ENCODE measurements at places on chromosomes 1 and 21. TPM values are rescaled to one million over a fixed set of nuclear protein-coding genes. Genes with fewer than 3 reads are reported as not detected.

The RGS4 gene
- total RNA-seq: not detected

The TMPRSS15 gene
- not detected for total RNA-seq

The DMRTA2 gene
- total RNA-seq: not detected

The GABRD gene
- not detected for total RNA-seq

DNA sequence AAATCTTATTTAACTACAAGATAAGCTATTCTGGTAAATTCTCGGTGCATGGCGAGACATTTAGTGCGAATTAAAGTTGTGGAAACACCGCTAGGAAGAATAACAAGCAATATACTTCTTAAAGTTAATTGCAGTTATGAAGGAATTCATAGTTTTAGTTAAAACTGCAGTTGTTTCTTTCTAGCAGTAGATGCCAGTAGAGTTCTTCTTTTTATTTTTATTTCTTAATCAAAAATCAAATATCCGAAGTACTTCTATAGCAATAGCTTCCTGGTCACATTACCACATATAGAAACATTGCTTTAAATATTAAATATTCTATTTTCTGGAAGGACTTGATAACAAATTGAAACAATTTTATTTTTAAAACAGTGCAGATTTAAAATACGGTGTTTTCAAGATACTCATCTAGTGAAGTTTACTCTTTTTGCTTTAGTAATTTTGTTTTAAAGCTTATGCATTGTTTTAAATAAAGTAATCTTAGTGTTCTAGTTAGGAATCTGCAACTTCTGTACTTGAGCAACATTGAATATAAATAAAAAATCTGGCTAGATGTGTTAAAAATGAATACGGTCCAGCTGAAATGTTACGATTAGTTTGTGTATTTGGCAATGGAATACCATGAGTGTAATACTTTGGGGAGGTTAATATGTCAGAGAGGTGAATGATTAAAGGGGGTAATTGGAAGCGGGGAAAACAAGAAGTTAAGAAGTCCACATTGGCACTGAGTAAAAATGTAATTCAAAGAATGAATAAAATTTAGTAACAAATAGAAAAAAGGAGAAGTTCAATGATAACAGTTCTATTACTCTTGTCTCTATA is 2.7 kb upstream of the PRKACB start:
- H3K27me3 ChIP-seq: no peaks in the 10 kb centered on the region
- no peaks in the 10 kb centered on the region for H3K36me3 ChIP-seq
- H3K4me1 ChIP-seq: peaks cover 8% of the 10 kb centered on the region
- H3K4me3 ChIP-seq: no peak overlapping the region
- no peak overlapping the region for H3K27ac ChIP-seq

DNA sequence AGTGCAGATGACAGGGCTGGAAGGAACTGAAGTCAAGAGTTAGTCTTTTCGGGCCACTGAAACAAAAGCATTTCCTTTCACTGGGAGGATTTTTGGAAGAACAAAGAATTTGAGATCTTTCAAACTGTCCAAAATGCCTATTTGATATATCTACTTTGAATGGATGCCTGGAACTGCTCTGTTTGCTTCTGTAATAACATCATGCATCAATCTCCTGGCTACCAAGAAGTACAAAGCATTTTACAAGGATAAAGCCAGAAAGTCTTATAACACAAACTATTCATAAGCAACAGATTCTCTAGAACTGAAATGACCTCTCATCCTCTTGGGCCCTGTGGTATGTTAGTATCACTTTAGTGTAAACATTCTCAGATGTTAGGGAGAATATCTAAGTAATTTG is 18.2 kb upstream of the RHOU start:
- H3K4me3 ChIP-seq: no peak overlapping the region
- H3K36me3 ChIP-seq: no peaks in the 10 kb centered on the region
- H3K27me3 ChIP-seq: no peaks in the 10 kb centered on the region
- H3K4me1 ChIP-seq: peaks cover 9% of the 10 kb centered on the region

DNA sequence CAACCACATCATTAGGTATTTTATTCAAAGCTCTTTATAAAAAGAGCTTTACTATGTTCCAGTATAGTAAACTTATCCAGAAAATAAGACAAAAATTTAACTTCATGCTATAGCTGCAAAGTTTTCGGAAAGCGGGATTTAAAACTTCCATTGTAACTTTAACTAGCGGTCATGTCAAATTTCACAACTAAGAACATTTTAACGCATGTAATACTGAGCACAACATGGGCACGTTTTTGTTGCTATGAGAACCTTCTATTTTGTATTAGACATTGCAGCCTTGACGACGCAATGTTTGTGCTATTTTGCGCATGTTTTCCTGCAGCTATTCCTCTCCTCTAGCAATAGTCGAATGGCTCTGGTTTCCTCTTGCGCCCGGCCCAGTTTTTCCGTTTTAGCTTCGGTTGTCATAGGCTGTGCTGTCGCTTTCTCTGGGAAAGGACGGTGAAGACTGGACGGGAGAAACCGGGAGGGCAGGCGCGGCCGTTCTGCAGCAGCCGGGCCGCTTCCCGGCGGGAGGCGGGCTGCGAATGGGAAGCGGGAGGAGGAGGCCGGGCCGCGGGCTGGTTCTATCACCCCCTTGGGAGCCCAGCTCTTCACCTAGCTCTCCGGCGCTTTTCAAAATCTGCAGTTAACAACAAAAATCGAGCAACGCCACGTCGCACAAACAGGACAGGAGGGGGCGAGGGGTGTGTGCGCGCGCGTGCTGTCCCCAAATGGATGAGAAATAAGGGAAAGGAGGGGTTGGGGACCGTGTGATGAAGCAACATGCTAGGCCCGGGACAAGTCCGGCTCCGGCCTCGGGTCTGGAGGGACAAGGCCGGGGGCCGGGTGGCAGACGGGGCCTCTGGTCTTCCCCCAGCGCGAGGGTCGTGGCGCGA is 105.3 kb upstream of the HNRNPU start:
- no peaks in the 10 kb centered on the region for H3K36me3 ChIP-seq
- H3K4me3 ChIP-seq: peak overlapping the region; percentile 56
- DNase-seq: peak; percentile 96
- H3K27ac ChIP-seq: peak overlapping the region; percentile 100
- H3K4me1 ChIP-seq: peaks cover 17% of the 10 kb centered on the region
- H3K27me3 ChIP-seq: no peaks in the 10 kb centered on the region

DNA sequence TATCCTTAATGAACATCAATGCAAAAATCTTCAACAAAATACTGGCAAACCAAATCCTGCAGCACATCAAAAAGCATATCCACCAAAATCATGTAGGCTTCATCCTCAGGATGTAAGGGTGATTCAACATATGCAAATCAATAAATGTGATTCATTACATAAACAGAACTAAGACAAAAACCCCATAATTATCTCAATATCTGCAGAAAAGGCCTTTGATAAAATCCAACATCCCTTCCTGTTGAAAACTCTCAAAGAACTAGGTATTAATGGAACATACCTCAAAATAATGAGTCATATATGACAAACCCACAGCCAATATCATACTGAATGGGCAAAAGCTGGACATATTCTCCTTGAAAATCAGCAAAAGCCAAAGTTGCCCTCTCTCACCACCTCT is 54.6 kb upstream of the DEPDC1 start:
- no peaks in the 10 kb centered on the region for H3K36me3 ChIP-seq
- H3K4me1 ChIP-seq: no peaks in the 10 kb centered on the region
- no peak for DNase-seq
- no peaks in the 10 kb centered on the region for H3K27me3 ChIP-seq

GRCh38 chr1:5570931-5571330 is 421.3 kb downstream of the NPHP4 start:
- no peaks in the 10 kb centered on the region for H3K4me1 ChIP-seq
- no peak for DNase-seq
- H3K27ac ChIP-seq: no peak overlapping the region
- H3K36me3 ChIP-seq: no peaks in the 10 kb centered on the region
- no peak overlapping the region for H3K4me3 ChIP-seq

- DNase-seq: no peak
- H3K27me3 ChIP-seq: no peaks in the 10 kb centered on the region
- H3K4me1 ChIP-seq: no peaks in the 10 kb centered on the region
- no peak overlapping the region for H3K4me3 ChIP-seq
- H3K27ac ChIP-seq: no peak overlapping the region
These were observed 102.2 kb downstream of the FCRL5 start for GRCh38 chr1:157450106-157450505.

DNA sequence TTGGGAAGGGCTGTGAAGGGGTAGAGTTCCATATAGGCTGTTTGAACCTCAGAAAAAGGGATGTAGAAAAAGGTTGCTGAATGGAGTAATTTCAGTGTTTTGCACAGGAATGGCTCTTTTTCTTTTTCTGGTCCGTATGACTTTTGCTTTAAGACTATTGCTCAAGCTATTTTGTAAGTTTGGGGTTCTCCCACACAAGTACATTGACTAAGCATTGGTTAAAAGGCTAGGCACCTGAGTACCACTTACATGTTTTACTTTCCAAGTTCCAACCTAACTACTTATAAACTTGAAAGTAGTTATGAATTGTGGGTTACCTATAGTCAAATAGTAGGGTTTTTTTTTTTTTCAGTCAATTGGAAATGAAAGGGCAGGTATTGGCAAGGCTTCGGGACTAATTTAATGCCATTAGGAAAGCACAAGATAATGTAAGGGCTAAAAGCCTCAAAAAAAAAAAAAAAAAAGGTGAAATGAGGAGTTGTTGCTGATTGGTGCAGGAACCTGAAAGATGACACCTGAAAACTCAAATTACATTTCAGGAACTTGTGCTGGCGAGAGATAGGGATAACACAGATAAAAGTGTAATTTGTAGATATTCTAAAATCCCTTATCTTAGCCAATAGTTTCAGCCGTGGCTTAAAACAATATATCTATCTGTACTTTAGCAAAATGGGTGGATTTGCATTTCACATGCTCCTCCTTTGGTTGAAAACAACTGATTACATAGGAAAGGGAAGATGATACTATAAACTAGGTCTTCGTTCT is 209.5 kb downstream of the RPS6KC1 start:
- H3K4me1 ChIP-seq: no peaks in the 10 kb centered on the region
- H3K36me3 ChIP-seq: no peaks in the 10 kb centered on the region
- H3K27ac ChIP-seq: no peak overlapping the region
- no peak for DNase-seq
- no peaks in the 10 kb centered on the region for H3K27me3 ChIP-seq
- H3K4me3 ChIP-seq: no peak overlapping the region

GRCh38 chr1:200099040-200099439 is 71.5 kb downstream of the NR5A2 start:
- H3K4me3 ChIP-seq: no peak overlapping the region
- H3K36me3 ChIP-seq: no peaks in the 10 kb centered on the region
- no peak for DNase-seq
- no peaks in the 10 kb centered on the region for H3K4me1 ChIP-seq
- no peak overlapping the region for H3K27ac ChIP-seq
- no peaks in the 10 kb centered on the region for H3K27me3 ChIP-seq

DNA sequence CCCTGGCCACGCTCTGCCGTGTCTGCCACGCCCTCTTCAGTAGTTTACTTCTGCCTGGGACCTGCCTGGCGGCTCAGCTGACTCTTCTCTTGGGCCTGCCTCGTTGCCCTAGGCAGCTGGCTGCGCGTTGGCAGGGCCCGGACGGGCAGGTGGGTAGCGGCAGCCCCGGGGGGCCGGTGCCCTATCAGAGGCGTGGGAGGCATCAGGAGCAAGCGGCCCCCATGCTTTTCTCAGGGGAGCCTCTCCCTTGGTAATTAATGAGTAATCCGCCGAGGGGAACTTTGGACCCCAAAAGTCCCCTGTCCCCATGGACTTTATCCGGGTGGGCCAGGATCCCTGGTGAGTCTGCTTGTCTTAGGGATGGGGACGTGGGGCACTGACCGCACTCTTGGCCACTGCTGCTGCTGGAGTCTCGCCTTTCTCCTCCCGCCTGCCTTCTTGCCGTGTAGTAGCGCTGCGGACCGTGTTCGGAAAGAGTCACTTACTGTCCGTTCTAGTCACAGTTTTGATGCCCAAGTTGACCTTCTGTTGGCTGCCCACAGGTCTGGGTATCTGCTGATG is 22.7 kb downstream of the SKI start:
- peak; percentile 73 for DNase-seq
- H3K4me1 ChIP-seq: peaks cover 77% of the 10 kb centered on the region
- peaks cover 6% of the 10 kb centered on the region for H3K36me3 ChIP-seq
- H3K27me3 ChIP-seq: no peaks in the 10 kb centered on the region
- H3K4me3 ChIP-seq: no peak overlapping the region
- no peak overlapping the region for H3K27ac ChIP-seq

DNA sequence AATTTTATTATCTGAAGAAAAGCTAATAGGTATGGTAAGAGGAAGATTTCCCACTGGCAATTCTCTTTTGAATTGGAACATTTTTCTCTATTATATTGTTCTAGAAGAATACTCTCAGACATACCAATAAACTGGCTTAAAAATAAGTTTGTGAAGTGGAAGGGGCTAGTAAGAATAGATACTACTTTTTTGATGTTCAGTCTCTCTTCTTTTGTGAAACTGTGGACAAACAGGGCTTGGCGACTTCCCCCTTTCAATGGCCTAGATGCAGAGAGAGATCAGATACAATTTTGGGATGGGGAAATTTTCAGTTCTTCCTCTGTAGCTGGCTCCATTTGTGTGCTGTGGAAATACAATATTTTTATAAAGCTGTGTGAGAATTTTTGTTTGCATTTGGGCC is 2.5 kb downstream of the PBX1 start:
- no peaks in the 10 kb centered on the region for H3K27me3 ChIP-seq
- no peaks in the 10 kb centered on the region for H3K36me3 ChIP-seq
- peak overlapping the region; percentile 79 for H3K4me3 ChIP-seq
- H3K27ac ChIP-seq: peak overlapping the region; percentile 87
- H3K4me1 ChIP-seq: peaks cover 8% of the 10 kb centered on the region
- no peak for DNase-seq

- peaks cover 15% of the 10 kb centered on the region for H3K4me1 ChIP-seq
- no peaks in the 10 kb centered on the region for H3K27me3 ChIP-seq
- H3K27ac ChIP-seq: no peak overlapping the region
- H3K36me3 ChIP-seq: no peaks in the 10 kb centered on the region
These were observed 22.7 kb downstream of the PGM1 start for GRCh38 chr1:63615768-63616420.

DNA sequence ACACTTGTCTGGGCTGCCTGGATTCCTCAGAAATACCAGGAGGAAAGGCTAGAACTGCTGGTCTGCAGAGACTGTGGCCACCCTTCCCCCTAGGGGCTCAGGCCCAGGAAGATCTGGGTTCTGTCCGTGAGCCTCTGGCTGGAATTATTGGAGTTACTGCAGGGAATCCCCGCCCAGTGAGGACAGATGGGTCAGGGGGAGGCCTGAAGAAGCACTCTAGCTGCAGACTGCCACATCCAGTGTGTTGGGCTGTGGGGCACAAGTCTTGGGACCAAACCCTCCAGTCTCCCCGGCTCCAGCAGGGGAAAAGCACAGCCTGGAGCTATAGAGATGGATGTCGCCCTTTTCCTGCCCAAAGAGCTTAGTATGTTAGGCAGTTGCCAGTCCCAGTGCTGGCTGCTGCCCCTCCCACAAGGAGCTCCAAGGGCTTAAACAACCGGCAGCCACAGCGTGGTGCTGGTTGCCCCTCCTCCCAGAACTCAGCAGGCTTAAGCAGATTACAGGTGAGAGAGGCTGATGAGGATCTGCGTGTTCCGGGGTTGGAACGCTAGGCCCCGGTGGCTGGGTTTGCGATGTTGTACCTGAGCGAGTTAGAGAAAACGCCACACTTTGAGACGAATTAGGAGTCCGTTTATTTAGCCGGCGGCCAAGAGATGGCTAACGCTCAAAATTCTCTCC is 255.5 kb upstream of the LRRC7 start:
- H3K4me1 ChIP-seq: no peaks in the 10 kb centered on the region
- no peak overlapping the region for H3K27ac ChIP-seq
- H3K4me3 ChIP-seq: no peak overlapping the region
- H3K27me3 ChIP-seq: no peaks in the 10 kb centered on the region
- H3K36me3 ChIP-seq: no peaks in the 10 kb centered on the region

GRCh38 chr1:244318512-244318911 is 133.2 kb downstream of the ADSS2 start:
- H3K27me3 ChIP-seq: no peaks in the 10 kb centered on the region
- H3K36me3 ChIP-seq: no peaks in the 10 kb centered on the region
- no peak for DNase-seq
- no peak overlapping the region for H3K27ac ChIP-seq
